Panc1 (cell line): ENCODE measurements at places on chromosomes 1 and 21.

DNA sequence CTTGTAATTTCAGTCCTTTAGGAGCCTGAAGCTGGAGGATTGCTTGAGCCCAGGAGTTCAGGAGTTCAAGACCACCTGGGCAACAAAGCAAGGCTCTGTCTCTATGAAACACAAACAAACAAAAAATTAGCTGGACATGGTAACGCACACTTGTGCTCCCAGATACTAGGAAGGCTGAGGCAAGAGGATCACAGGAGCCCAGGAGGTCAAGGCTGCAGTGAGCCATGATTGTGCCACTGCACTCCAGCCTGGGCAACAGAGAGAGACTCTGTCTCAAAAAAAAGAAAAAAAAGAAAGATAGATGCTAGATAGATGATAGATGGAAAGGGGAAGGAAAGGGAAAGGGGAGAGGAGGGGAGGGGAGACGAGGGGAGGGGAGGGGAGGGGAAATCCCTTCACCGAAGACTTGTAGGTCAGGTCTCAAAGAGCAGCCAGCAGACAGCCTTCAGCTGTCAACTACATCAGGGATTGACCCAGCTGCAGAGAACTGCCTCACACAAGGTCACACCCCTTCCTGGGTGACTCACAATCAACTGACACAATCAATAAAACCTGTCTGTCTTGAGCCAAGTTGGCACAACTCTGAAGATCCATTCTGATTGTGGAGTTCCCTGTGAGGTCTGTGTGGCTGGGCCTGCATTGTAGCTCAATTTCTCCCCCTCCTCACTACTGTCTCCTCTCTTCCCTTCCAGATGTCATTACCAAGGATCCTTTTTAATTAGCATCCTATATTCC lies 200.6 kb downstream of the RGS7 start:
- H3K36me3 ChIP-seq, result no peaks in the 10 kb centered on the region
- H3K4me3 ChIP-seq, result no peak overlapping the region
- no peak overlapping the region for H3K27ac ChIP-seq
- DNase-seq, result peak; percentile 55

DNA sequence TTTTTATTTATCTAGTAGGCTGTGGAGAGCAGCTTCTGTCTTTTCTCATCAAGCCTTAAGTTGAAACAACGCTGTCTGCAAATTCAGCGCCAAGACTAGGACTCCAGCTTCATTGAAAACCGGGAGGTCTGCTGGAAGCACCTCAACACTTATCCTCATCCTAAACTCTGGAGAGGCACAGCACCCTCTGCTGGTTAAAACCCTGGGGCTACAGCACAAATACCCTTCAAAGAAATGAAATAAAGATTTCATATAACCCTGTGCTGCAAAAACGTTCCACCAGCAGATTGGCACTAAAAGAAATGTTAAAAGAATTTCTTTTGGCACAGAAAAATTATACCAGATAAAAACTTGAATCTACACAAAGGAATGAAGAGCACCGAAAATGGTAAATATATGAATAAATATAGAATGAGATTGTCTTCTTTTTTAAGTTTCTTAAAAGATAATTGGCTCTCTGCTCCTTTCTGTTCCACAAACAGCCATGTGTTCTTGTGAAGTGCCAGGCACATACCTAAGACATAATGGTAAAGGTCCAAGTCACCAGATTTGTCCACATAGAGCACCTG lies 227.7 kb upstream of the SAMSN1 start:
- H3K36me3 ChIP-seq, result no peaks in the 10 kb centered on the region
- no peaks in the 10 kb centered on the region for H3K27me3 ChIP-seq
- H3K4me3 ChIP-seq, result no peak overlapping the region
- H3K4me1 ChIP-seq, result no peaks in the 10 kb centered on the region
- peak; percentile 7 for DNase-seq

DNA sequence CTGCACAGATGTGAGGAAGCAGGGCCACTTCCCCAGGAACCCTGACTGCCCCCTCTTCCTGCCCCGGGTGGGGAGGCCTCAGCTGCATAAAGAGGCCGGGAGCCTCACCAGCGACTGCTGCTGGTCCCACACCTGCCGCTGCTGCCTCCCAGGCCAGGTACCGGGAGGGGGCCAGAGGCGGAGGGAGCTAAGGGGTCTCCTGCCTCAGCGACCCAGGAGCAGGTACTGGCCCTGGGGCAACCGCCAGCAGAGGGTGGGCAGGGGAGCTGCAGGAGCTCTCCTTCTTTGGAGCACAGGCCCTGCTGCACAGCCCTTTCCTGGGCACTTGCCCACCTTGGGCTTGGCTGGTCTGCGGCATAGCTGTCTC lies 6.8 kb downstream of the GJC2 start:
- no peak overlapping the region for H3K4me3 ChIP-seq
- no peak for DNase-seq
- H3K36me3 ChIP-seq, result no peaks in the 10 kb centered on the region
- H3K27me3 ChIP-seq, result no peaks in the 10 kb centered on the region

DNA sequence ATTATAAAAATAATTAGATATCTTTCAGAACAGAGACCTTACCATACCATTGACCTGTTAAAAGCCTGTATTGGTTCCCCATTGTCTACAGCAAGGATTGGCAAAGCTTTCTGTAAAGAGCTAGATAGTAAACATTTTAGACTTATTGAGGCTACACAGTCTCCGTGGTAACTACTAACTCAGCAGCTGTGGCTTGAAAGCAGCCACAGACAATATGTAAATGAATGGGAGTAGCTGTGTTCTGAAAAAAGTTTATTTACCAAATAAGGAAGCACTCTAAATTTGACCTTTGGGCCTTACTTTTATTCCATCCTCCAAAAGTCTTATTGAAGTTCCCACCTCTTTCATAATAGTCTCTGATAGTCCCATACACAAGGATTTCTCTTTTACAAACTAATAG lies 39.7 kb downstream of the NUP210L start:
- H3K4me3 ChIP-seq, result no peak overlapping the region
- no peaks in the 10 kb centered on the region for H3K27me3 ChIP-seq
- no peaks in the 10 kb centered on the region for H3K4me1 ChIP-seq
- DNase-seq, result no peak
- H3K36me3 ChIP-seq, result no peaks in the 10 kb centered on the region
- H3K27ac ChIP-seq, result no peak overlapping the region
